ENCODE measurements at places on chromosomes 12 and 14.

GRCh38 chr14:47278233-47278842 lies 397.1 kb downstream of the MDGA2 start:
- DNase-seq, result peak; percentile 2

DNA sequence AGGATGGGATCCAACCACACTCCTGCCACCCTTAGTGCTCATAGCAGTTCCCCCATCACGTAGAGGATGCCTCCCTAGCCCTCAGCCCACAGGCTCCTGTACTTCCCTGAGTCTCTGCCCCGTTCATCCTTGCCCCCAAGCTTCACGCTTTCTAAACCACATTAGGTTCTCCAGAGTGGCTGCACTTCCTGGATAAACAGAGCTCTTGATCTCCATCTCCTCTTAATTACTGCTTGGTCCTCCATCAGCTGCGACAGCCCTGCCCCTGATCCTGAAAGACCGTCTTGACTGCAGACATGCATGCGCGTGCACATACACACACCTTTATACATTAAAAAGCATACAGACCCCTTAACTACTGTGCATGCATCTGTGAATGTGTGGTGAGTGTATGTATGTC lies 530.0 kb downstream of the BCL11B start:
- no peak for DNase-seq

GRCh38 chr12:9910716-9911421 lies 21.3 kb downstream of the CLEC2A start:
- DNase-seq, result no peak

DNA sequence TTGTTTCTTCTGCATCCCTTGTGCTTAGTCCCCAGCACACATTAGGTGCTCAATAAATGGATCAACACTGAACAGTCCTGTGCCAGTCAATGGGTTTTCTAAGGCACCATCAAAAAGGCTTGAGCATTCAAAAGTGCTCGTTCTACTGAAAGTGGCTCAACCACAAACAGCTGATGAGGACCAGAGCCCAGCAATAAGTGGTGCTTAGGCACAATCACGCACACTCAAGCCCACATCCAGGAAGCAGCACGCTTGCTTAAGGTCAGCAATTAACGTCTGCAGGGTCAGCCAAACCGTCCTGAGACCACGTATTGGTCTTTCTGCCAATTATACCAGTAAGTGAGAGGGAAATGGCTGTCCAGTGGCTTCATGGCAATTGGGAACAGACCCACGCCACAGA lies 56.5 kb downstream of the PRIMA1 start:
- no peak for DNase-seq

DNA sequence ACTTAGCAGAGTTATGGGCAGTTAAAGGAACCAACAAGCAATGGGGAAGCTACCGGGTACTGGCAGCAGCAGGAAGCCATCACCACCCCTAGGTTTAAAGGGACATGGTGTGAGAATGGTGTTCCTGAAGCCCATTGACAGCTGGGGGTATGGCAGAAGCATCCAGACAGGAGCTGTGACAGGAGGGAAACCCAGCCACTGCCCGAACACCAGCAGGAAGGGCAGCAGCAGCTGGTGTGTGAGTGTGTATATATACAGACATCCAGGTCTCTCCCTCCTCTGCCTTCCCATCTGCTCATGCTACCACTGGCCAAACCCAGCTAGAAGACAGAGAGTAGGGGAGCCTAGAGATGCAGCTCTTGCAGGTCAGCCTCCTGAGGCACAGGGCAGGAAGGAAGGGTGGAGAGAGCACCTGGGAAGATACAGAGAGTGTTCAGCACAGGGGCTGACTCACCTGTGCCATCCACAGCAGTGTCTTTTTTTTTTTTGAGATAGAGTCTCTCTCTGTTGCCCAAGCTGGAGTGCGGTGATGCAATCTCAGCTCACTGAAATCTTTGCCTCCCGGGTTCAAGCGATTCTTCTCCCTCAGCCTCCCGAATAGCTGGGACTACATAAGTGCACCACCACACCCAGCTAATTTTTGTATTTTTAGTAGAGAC lies 9.2 kb upstream of the ADCK1 start:
- DNase-seq, result no peak

DNA sequence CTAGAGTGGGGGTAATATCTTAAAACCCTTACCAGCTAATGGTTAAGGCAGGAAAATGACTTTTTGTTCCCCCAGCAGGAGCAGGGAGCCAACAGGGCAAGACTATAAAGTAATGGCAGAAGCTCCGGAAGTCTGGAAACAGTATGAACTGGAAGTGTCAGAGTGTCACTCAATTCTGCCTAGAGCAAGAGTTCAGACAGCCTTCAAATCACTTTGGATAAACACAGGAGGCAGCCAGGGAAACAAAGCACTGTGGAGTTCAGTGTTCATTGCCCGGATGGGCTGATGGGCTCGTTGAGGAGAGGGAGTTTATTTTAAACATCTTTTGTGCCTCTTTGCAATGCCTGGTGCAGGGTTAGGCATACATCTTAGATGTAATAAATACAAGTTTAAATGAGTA lies 16.5 kb upstream of the DYRK2 start:
- DNase-seq, result no peak

- DNase-seq, result peak; percentile 44
These were observed 2.7 kb upstream of the RABGGTA start for GRCh38 chr14:24274101-24274543.

DNA sequence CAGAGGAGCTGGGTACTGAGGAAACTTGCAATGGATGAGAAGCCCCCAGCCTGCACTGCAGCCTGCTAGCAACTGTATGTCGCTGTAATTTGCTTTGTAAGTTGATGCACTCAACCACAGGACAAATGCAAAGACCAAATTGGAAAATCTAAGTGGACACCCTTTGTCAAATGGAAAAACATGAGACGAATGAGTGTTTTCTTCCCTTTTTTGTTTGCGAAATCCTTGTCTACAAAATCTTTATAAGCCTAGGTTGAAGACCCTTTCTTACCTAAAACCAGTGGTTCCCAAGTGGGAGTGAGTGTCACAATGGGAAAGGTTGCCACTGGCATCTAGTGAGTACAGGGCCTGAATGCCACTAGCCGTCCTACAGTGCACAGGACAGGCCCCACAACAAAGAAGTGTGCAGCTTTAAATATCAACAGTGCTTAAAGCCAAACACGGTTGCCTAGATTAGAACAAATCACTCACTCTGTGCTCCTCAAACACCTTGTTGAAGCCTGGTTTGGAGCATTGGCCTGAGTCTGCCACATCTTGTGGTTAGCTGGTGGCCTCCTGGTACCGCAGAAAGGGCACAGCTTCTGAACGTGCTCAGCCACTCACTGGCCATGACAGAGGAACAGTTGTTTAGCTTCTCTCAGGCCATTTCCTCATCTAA lies 7.6 kb upstream of the VASH1 start:
- DNase-seq, result no peak

DNA sequence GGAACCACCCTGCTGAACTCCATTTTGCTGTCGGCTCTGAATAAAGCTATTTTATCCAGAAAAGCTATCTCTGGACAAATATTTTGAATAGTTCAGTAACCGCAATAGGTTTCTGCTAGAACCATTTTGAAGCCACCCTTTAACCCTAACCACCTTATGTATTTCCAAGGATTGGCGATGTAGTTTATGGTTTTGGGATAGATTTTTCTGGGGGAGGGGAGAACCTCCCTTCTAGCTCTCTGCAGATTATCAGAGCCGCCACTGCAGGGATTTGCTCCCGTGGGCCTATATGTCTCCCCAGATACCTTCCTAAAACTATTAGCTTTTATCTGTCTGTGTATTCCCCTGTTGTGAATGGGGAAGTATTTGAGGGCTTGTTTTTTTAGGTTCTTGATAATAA lies 1.8 kb upstream of the TUBA1B start:
- no peak for DNase-seq

DNA sequence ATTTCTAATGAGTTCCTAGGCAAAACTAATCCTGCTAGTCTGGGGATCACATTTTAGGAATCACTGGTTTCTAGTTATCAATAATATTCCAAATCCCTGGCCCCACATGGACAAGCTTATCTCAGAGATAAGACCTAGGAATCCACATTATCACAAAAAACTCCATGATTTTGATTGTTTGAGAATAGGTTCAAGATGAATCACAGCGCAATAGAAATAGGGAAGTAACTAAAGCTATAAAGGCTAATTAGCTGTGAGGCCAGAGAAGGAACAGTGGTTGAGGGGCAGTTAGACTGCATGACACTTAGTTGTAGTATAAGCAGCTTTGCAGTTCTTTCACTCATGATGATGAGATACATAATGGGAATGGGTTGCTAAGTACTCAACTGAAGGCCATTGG lies 13.1 kb upstream of the ATP5F1B start:
- DNase-seq, result no peak

DNA sequence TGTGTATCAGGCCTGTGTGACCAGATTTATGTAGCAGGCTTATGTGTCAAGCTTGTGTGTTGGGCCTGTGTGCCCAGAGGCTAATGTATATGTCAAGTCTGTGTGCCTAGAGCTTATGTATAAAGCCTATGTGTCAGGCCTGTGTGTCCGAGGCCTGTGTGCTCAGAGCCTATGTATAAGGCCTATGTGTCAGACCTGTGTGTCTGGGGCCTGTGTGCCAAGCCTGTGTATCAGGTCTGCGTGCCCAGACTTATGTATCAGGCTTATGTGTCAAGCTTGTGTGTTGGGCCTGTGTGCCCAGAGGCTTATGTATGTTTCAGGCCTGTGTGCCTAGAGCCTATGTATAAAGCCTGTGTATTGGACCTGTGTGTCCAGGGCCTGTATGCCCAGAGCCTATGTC lies 249.3 kb upstream of the AVPR1A start:
- no peak for DNase-seq

GRCh38 chr12:40668099-40668529 lies 24.1 kb upstream of the CNTN1 start:
- DNase-seq, result no peak

DNA sequence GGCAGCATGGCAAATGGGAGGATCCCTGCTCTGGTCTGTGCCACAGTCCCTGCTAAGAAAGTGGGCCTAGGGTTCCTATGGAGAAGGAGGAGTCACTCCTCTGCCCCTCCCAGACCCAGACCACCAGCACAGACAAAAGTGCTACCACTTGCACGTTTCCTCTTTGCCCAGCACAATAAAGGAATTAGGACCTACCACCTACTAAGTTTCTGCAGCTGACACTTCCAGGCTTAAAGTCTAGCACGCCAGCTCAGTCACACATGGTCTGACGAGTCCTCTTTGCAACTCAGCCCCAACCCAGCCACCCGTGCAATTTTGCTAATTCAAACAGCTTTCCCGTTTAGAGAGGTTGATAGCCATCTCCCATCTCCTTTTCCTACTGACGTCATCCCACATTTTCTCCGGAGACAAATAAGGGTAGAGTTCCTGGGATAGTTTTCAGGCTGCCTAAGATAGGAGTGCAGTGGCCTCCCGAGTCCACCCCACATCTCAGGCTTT lies 66.2 kb upstream of the PTGR2 start:
- peak; percentile 26 for DNase-seq

- DNase-seq, result no peak
These were observed 37.0 kb upstream of the FBXO33 start for GRCh38 chr14:39469094-39469710.

DNA sequence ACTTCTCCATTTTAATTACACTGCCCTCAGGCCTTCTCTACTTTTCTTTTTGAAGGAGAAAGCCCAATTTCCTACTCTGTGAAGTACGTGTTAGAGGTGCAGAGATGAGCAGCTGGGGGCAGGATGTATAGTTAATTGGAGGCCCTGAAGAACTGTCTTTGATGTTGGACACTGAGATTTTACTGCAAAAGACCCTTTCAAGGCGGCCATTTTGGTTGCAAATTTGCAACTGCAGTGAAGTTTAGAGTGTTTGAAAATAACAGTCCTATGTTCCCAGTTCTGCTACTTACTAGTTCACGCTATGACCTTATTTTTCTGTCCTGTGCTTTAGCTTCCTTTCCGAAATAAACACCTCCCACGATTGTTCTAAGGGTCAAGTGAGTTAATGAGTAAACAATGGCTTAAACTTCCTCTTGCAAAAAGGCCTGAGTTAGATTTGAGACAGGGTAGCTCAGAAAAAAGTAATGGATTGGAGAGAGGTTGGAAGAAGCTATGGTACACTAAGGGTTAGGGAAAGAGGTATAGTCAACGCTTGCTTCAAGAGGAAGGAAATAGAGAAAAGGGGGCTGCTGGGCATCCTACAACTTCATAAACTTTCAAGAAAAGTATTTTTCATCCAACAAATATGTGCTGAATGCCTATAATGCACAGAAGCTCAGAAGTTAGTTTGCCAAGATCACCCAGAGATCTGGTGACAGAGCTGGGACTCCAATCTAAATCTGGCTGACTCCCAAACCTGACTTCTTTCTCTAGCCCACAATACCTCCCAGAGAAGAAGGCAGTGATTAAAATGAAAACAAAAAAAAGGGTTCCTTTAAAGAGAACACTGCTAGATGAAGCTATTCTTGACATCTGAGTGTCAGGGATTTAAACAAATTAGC lies 26.4 kb upstream of the DICER1 start:
- DNase-seq, result no peak

- DNase-seq, result no peak
These were observed 333.7 kb downstream of the DAD1 start for GRCh38 chr14:22255017-22255950.

DNA sequence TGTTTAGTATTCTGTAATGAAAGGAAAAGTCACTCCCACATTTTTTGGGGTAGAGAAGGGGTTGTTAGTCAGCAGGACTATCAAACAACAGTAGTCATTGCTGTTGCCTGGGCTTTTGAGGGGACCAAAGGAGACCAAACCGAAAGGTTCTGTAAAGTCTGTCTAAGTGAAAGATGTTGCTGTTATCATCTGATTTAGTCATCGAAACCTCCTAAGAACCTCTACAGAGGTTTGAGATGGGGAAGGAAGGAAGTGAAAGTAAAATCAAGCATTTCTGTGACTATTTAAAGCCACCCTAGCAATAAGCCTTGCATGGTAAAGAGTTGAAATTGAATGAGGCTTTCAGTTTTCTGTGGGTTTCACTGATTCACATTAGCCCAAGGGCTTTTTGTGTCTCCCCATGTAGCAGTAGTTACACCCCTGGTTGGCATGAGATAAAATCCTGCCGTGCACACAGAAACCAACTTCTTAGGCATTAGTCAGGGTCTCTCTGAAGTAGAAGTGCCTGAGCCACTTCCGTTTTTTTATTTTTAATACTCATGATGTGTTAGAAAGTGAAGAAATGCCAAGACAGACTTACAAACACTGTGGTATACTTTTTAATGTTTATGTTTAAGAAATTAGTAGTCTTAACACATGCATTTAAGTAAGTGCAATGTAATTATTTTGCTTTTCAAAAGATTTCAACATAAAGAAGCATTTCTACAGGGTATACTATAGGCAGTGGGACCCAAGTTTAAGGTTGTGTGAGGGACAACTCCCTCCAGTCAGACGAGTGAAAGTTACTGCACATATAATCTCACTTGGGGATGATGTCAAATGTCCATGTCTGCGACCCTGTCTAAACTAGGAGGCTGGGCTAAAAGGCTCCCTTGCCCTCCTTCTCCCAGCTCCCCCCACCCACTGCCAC lies 50.4 kb downstream of the DYRK2 start:
- peak; percentile 30 for DNase-seq

All from NK-92 treated with Interleukin-12 subunit alpha and Interleukin-12 subunit beta, amount 100 ng/mL, for 24 hours (cell line).